G401 (cell line): ENCODE measurements at places on chromosomes 11 and 22. TPM values are rescaled to one million over a fixed set of nuclear protein-coding genes. Genes with fewer than 3 reads are reported as not detected.

Gene SERHL2
- total RNA-seq, result not detected in 2 replicates

Gene C22orf31
- total RNA-seq, result not detected in 2 replicates

Gene OR5A2
- total RNA-seq, result not detected in 2 replicates

Gene VPS51
- total RNA-seq, result 212 and 303 TPM in 2 replicates

Gene TRIM44
- 8.3 and 38.1 TPM in 2 replicates for total RNA-seq

Gene FIBIN
- total RNA-seq, result 0.95 TPM in 1 of 2 replicates, not detected in the other

Gene PANX3
- not detected in 2 replicates for total RNA-seq

Gene FREY1
- 0.24 TPM in 1 of 2 replicates, not detected in the other for total RNA-seq

Gene POU2AF2
- not detected in 2 replicates for total RNA-seq

Gene GAB4
- total RNA-seq, result not detected in 2 replicates

Gene KRTAP5-8
- not detected in 2 replicates for total RNA-seq
